ENCODE measurements at places on chromosomes 5 and 9.

- no peak for DNase-seq
These were observed 142.4 kb downstream of the MAPKAP1 start for GRCh38 chr9:125564631-125565030.

DNA sequence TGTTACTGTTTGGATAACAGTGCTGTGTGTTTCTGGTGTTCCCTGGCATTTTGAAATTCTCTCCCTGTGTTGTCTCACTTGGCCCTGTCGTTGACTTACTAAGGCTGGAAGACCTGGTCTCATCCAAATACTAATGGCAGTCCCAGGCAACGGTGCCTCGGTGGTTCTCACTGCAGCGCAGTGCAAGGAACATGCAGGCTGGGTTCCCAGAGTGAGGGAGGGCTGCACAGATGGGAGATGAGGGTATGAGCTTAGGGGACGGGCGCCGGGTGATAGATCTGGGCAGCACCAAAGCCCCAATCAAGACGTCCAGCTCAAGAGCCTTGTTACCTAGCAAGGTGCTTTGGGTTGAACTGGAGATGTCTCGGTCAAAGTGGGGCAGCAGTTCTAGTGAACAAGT lies 11.0 kb downstream of the CCT5 start:
- DNase-seq = no peak

DNA sequence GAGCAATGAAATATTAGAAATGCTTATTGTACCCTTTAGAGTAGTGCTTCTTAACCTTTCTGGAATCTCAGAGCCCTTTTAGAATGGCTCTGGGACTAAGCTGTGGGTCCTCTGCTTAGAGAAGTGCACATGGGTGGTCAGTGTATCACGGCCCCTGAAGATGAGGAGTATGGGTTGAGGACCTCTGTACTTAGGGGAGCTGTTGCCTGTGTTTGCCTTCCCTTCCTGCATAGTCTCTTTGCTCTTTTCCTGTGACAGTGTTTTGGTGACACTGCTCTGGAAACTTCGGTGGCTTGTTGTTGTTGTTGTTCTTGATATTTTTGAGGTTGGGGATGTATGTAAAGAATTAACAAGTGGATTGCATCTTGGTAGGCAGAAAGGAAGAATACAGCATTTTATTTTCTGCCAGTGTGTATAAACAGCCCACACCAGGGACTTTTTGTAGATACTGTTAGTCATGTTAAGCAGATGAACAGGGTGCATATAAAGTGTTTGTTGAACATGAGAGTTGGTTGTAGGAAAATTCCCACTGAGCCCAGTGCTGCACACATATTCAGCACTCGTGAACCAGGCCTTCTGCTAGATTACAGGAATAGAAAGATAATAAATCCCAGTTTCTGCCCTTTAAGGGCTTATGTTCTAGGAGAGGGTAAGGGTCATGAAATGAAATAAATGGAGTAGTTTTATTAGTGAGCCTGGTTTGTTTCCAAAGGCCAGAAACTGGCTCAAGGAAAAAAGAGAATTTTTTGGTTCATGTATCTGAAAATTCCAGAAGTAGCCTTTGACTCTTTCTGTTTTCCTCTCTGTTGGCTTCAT lies 199.7 kb downstream of the ARHGAP26 start:
- no peak for DNase-seq

DNA sequence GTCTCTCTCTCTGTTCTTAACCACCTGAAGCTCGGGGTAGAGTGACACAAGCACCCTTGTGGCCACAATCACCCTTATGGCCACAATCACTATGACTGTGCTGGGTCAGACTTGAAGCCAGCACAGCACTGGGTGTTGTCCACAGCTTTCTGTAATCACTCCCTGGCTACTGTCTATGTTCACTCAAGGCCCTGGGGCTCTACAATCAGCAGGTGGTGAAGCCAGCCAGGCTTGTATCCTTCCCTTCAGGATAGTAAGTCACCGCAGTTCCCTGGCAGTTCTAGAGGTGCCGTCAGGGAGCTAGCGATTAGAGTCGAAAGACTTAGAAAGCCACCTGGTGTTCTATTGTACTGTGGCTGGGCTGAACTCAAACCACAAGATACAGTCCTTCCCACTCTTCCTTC lies 44.2 kb downstream of the GDA start:
- no peak for DNase-seq

DNA sequence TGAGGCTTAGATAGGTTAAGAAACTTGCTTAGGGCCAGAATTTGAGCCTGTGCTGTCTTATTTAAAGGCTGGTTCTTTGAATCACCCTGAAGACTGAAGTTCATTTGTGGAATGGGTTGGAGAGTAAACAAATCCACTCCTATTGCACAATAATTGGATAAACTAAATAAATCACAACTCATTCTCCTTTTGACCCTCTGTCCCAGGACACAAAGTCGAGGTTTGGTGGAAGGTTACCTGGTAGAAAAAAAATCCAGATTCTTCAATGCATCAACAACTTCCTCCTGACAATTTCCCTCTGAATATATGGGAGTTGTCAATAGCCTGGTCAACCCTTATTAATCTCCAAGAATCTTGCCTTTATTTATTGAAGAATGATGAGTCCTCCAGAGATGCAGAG lies 28.9 kb downstream of the TBC1D2 start:
- DNase-seq = no peak

- no peak for DNase-seq
These were observed 16.7 kb downstream of the NXNL2 start for GRCh38 chr9:88551546-88552137.

GRCh38 chr5:1637639-1638481 lies 114.1 kb upstream of the LPCAT1 start:
- DNase-seq = no peak

DNA sequence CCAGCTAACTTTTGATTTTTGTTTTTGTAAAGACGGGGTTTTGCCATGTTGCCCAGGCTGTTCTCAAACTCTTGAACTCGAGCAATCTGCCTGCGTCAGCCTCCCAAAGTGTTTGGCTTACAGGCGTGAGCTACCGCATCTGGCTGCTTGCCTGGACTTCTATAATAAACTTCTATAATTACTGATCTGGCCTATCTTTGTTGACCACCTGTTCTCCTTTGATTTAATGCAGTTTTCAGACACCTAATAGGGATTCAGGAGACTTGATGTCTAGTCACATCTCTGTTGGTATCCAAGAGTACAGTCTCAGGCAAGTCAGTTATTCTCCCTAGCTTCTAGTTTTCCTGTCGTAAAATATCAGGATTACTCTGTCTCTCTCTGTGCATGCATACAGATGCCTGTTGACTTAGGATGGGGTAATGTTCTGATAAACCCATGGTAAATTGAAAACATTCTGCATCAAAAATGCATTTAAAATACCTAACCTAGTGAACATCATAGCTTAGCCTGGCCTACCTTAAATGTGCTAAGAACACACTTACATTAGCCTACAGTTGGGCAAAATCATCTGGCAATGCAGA lies 51.5 kb upstream of the NR3C1 start:
- no peak for DNase-seq

DNA sequence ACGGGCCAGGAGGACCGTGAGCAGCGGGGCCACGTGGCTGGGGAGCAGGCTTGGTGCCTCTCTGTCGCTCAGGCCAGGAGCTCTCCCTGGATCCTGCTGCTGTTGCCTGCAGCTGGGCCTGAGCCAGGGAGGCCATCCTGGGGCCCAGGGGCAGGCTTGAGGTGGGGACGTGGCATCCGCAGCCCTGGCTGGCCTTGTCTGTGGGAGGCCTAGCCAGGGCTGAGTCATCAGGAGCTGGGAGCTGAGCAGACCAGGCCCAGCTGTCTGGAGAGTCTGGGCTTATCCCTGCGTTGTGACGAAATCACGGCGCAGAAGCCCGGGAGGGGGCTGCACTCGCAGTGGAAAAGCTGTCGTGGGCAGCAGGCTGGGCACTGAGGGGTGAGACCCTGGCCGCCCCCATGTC lies 138.8 kb upstream of the COL5A1 start:
- DNase-seq = no peak

DNA sequence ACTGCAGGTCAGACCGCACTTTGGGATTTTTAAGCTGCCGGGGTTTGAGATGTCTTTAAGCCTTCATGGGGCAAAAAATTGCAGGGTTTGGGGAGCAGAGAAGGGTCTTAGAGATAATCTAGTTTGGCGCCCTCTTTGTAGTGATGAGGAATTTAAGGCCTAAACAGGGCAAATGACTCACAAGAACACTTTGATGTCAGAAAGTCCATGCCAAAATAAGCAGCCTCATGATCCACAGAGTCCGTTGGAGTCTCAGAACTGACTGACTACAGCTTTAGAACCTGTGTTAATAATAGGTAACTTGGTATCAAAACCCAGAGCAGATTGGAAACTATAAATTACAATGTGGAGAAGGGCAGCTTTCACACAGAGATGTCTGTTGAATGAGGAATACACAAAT lies 35.9 kb upstream of the PTGS1 start:
- DNase-seq = no peak

GRCh38 chr5:68405026-68405684 lies 189.6 kb downstream of the PIK3R1 start:
- DNase-seq = no peak

DNA sequence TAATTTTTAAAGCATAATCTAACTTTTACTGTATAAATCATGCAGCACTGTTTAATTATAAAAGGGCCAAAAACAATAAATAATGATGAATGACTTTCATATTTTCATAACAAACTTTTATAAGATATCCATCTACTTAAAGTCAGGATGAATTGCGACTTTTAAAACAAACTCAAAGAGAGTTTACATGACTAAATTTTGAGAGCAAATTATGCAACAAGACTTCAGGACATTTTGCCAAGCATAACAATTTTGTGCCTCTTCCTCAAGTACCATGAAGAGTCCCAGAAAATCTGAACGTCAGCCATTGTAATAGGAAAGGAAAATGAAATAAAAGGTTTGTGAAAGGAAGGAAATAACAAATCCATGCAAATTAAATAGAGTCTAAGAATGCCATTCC lies 24.4 kb downstream of the ERAP1 start:
- no peak for DNase-seq

DNA sequence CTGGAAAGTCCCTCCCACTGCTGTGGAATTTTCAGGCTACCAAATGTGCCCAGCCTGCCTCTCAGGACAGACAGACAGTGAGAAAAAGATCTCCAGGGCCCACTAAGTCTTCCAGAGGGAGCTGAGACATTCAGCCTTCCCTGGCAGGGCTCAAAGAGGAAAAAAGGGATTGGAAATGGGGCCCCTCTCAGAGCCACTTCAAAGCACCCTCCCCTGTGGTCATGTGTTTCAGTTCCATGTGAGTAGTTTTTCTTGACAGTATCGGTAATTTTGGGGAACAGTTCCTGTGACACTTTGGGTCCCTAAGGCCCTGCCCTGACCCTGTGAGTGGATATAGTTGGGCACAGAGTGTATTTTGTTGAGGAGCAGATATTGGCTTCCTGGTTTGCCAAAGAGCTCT lies 25.0 kb downstream of the LARP1 start:
- no peak for DNase-seq

DNA sequence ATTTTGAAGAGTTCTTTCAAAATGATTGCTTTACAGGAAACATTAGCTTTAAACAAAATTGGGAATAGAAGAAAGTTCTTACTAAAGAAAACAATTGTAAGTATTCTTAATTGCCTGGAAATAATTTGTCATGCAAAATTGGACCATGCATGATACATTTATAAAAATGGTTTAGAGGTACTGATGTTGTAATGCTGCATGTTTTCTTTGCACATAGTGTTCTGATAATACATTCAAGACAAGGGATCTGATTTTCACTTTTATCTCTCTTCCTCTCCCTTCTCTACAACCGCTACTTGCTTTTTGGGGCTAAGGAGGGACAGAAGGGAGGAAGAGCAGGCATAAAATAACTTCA lies 211.6 kb upstream of the MPDZ start:
- DNase-seq = no peak

GRCh38 chr9:21070171-21070571 lies 7.6 kb downstream of the IFNB1 start:
- DNase-seq = no peak
